HCT116 (cell line): ENCODE measurements at places on chromosomes 7 and 10. TPM values are rescaled to one million over a fixed set of nuclear protein-coding genes. Genes with fewer than 3 reads are reported as not detected.

GRCh38 chr7:92648067-92648466 is 57.9 kb upstream of the FAM133B start:
- H3K27me3 ChIP-seq: no peaks in the 10 kb centered on the region
- H3K27ac ChIP-seq: no peak overlapping the region
- peaks cover 9% of the 10 kb centered on the region; the same call in 1 of the 2 replicates for H3K4me1 ChIP-seq
- H3K4me3 ChIP-seq: no peak overlapping the region

GRCh38 chr10:44043646-44044375 is 341.1 kb downstream of the CXCL12 start:
- H3K27ac ChIP-seq: no peak overlapping the region
- H3K4me3 ChIP-seq: no peak overlapping the region
- no peaks in the 10 kb centered on the region for H3K4me1 ChIP-seq
- H3K27me3 ChIP-seq: peaks cover 41% of the 10 kb centered on the region

DNA sequence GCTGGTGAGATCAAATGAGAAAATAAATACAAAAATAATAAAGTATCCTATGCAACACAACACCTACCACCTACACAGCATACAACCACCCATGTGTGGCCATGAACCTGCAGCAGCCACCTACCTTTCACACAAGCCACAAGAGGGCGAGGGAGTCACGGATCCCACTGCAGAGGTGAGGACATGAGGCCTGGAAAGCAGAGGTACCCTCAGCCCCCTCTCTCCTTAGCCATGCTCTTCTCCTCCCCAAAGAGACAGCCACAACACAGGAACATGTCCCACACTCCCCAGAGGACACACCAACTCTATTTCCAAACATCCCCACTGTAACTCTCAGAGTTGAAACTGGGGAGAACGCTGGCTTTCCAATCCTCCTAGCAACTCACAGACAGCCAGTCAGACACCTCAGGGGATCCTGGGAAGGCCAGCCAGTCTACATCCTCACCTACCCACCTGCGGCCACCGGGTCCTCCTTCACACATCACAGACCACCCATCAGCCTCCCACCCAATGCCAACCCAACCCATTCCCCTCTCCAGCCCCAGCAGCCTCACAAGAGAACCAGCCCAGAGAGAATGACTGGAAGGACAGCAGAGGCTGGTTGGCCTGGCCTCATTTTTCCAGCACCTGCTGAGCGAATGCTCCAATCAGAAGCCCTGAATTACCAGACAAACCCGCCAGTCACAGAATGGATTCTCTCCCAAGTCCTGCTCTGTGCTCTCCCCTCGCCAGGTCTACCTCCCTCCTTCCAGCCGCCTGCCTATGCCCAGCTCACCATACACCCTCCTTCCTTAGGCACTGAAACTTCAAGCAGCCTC is 18.4 kb downstream of the DLG5 start:
- H3K4me1 ChIP-seq: peaks cover 21% of the 10 kb centered on the region
- no peak for DNase-seq
- H3K36me3 ChIP-seq: no peaks in the 10 kb centered on the region
- H3K27me3 ChIP-seq: no peaks in the 10 kb centered on the region

- DNase-seq: no peak
- H3K36me3 ChIP-seq: no peaks in the 10 kb centered on the region
- no peak overlapping the region for H3K4me3 ChIP-seq
- H3K27ac ChIP-seq: no peak overlapping the region
- H3K27me3 ChIP-seq: peaks cover 5% of the 10 kb centered on the region; the same call in 1 of the 2 replicates
Observed at GRCh38 chr10:98901441-98902110, 334.1 kb downstream of the HPSE2 start.

DNA sequence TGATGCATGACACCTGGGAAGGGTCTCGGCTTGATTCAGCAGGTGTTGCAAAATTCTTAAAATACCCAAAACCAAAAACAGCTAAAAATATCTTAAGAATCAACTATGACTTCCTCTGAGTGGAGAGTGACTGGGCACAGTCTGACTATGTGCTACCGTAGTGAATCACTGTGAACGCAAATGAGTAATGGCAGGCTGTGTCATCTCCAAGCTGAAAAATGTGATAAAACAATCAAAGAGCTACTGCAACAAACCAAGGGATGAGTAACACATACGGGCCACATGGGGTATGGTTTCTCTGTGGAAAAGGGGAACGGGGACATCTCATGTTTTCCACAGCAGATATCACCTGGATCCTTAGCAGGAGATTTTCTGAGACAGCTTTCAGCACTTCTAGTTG is 127.5 kb downstream of the ABCA13 start:
- no peak for DNase-seq
- H3K4me1 ChIP-seq: no peaks in the 10 kb centered on the region
- H3K4me3 ChIP-seq: no peak overlapping the region
- H3K27me3 ChIP-seq: no peaks in the 10 kb centered on the region
- H3K27ac ChIP-seq: no peak overlapping the region

GRCh38 chr10:100468978-100469377 is 6.2 kb downstream of the WNT8B start:
- no peak overlapping the region for H3K27ac ChIP-seq
- H3K27me3 ChIP-seq: no peaks in the 10 kb centered on the region
- DNase-seq: no peak
- no peak overlapping the region for H3K4me3 ChIP-seq
- H3K4me1 ChIP-seq: no peaks in the 10 kb centered on the region

- no peak overlapping the region for H3K27ac ChIP-seq
- H3K36me3 ChIP-seq: peaks cover 41% of the 10 kb centered on the region
- peaks cover 10% of the 10 kb centered on the region; the same call in 1 of the 2 replicates for H3K4me1 ChIP-seq
Observed at GRCh38 chr7:73517241-73517995, 4.7 kb downstream of the BAZ1B start.

GRCh38 chr10:69242852-69243212 is 22.7 kb downstream of the HKDC1 start:
- no peak for DNase-seq
- no peak overlapping the region for H3K4me3 ChIP-seq
- no peaks in the 10 kb centered on the region for H3K4me1 ChIP-seq
- H3K27ac ChIP-seq: no peak overlapping the region

GRCh38 chr10:7817984-7818294 is 366 bp upstream of the TAF3 start:
- peak overlapping the region; percentile 96 for H3K4me3 ChIP-seq
- peaks cover 9% of the 10 kb centered on the region for H3K4me1 ChIP-seq
- H3K27ac ChIP-seq: peak overlapping the region; percentile 35; the same call in 1 of the 2 replicates
- H3K36me3 ChIP-seq: no peaks in the 10 kb centered on the region
- no peaks in the 10 kb centered on the region for H3K27me3 ChIP-seq
- no peak for DNase-seq

DNA sequence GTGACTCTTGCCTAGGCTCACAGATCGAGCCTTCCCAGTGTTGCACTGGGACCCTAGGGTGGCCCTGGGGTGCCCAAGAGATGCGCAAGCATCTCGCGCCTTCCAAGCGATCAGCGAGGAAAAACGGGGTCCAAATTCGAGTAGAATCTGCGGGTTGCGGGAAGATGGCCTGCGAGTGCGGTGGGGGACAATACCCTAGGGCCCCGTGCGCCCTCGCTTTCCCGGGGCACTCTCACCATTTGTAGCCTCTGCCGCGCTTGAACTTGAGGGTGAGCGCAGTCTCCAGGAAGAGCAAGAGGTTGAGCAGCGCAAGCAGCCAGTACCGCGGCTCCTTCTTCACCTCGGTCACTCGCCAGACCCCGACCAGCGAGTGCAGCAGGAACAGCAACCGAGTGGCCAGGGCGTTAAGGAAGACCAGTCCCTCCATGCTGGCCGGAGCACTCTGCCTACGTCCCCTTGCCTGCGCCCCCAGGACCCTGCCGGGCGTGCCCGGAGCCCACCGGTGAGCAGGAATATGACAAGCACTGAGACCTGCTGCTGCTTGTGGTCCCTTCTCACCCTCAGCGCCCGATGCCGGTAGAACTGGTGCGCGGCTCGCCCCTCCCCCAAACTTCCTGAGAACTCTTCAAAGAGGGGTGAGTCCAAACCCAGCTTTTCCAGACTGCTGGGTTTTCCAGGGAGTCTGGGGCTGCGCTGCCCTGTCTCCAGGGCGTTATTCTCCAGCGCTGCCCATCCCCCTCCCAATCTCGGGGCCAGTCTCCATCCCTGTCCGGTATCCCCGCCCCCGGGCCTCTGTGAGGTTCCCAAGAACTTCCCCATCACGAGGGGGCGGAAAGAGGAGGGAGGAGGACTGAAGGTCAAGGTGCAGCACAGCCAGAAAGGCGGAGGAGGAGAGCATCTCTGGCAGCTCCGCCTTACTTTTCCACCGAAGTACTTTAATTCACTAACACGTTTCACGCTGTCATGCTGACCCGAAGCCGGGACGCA is at the start of gene TMEM26:
TMEM26 (minus strand) TSS at position 727 of the 987 bp plus-strand sequence; CDS start at position 427, 300 bp downstream.
- no peaks in the 10 kb centered on the region for H3K36me3 ChIP-seq
- H3K27me3 ChIP-seq: no peaks in the 10 kb centered on the region
- H3K4me1 ChIP-seq: no peaks in the 10 kb centered on the region
- no peak within 1 kb of the TSS for H3K4me3 ChIP-seq

DNA sequence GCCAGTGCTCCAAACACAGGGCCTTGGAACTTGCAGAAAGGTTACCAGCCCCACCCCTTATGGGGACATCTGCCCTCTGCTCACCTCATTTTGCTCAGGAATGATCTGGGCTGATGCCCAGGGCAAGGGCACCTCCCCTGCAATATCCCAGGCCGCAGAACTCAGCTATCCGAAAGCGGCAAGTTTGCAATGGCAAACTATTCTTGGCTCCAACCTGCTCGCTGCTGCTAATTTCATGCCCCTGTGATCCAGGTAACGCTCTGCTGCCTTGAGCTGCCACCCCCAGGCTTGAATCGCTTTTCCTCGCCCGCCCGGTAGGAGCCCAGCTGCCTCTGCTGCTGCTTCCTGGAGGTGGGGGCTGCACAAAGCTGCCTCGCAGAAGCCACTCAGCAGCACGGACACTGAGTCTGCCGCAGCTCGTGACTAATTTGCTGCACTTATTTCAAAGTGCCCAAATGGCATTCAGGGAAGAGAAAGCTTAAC is 18.2 kb downstream of the SLC29A3 start:
- no peak overlapping the region for H3K4me3 ChIP-seq
- H3K36me3 ChIP-seq: no peaks in the 10 kb centered on the region
- peaks cover 26% of the 10 kb centered on the region for H3K4me1 ChIP-seq
- DNase-seq: no peak

- H3K36me3 ChIP-seq: no peaks in the 10 kb centered on the region
- H3K4me3 ChIP-seq: no peak overlapping the region
- no peak overlapping the region for H3K27ac ChIP-seq
Observed at GRCh38 chr10:86292462-86293395, 73.9 kb downstream of the GRID1 start.

- no peaks in the 10 kb centered on the region for H3K36me3 ChIP-seq
- no peak for DNase-seq
- no peak overlapping the region for H3K4me3 ChIP-seq
- H3K27me3 ChIP-seq: peaks cover 35% of the 10 kb centered on the region
- H3K4me1 ChIP-seq: no peaks in the 10 kb centered on the region
- no peak overlapping the region for H3K27ac ChIP-seq
Observed at GRCh38 chr10:13969118-13969791, 361.5 kb downstream of the FRMD4A start.

DNA sequence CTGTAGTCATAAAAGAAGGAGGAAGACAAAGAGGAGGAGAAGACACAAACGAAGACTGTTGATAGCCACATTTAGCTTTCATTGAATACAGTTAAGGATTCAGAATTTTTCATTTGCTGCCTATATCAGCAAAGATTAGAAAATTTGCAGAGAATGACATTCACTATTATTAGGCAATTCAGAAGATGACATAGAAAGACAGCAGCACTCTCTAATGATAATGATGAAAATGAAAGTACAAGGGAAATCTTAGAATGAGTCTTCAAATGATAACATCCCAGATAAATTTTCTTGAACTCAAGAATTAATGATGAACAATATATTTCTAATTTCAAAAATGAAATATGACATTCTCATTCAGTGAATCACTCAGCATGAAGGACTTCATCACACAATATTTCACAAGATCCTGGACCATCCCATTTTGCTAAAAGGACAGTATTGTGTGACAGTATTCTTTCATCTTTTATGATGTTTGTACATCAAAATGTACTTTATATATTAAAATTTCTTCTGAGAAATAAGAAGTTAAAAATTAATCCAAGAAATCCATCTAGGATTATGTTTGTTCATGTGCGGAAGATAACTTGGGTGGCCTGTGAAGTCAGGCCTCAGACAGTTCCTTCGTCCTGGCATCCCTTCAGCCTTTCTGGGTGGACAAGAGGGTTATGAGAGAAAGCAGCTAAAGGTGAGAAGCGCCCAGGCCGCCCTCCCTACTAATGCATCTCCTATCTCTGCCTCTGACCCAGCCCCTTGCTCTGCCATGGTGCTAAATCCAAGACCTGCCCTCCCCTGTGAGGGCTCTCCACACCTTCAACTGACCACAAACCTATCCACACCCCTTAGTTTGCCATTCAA is 47.4 kb upstream of the CAMK2B start:
- H3K4me1 ChIP-seq: no peaks in the 10 kb centered on the region
- no peak for DNase-seq
- H3K36me3 ChIP-seq: no peaks in the 10 kb centered on the region
- no peak overlapping the region for H3K4me3 ChIP-seq
- H3K27ac ChIP-seq: no peak overlapping the region

DNA sequence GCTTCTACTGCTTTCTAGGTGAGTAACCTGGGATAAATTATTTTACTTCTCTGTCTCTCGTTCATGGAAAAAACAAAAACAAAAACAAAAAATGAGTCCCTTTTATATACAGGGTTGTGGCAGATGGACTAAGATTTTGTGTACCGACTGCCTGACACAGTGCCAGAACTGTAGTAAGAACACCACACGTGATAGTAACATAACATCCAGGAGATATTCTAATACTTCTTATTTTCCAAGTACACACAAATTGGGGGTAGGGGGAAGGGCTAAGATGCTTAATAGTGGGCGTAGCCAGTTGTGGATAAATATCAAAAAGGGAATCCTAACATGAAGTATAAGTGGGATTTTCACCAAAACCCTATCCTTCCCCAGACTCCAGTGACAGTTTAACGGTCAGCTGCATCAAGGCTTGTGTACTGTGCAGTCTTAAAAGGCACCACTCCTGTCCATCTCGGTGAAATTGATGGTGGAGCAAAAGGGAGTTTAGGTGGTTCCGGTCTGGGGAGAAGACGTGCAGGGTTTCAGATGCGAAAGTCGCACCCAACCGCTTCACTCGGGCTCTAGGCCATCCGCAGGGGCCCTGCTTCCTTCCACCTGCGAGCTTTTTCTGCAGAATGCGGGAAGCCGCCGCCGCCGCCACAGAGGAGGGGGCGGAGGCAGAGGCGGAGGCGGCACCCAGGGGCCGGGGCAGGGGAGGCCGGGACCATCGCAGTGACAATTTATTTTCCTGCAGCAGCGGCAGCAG is at the start of gene STAMBPL1:
STAMBPL1 (plus strand) TSS at position 712 of the 748 bp plus-strand sequence. CDS start 21,464 bp downstream, outside the sequence.
- peak within 1 kb of the TSS; percentile 64 for H3K4me3 ChIP-seq
- H3K27me3 ChIP-seq: no peaks in the 10 kb centered on the region
- H3K36me3 ChIP-seq: no peaks in the 10 kb centered on the region
- H3K4me1 ChIP-seq: peaks cover 46% of the 10 kb centered on the region
- DNase-seq: no peak
- peak within 1 kb of the TSS; percentile 93 for H3K27ac ChIP-seq

- H3K27ac ChIP-seq: no peak overlapping the region
- no peaks in the 10 kb centered on the region for H3K4me1 ChIP-seq
- DNase-seq: no peak
Observed at GRCh38 chr7:93838966-93839365, 51.6 kb downstream of the TFPI2 start.

- no peak for DNase-seq
- no peak overlapping the region for H3K27ac ChIP-seq
- no peaks in the 10 kb centered on the region for H3K27me3 ChIP-seq
- no peak overlapping the region for H3K4me3 ChIP-seq
Observed at GRCh38 chr7:145398758-145399157, 562.9 kb upstream of the TPK1 start.

The SBDS gene
- total RNA-seq: 50.1 TPM

The C10orf90 gene
- total RNA-seq: not detected

The PPP1R3A gene
- total RNA-seq: not detected

The CCDC172 gene
- total RNA-seq: not detected

The DENND2A gene
- 0.12 TPM for total RNA-seq

The CLEC5A gene
- 0.32 TPM for total RNA-seq

The DOCK1 gene
- 46.5 TPM for total RNA-seq

The PKD1L1 gene
- 0.17 TPM for total RNA-seq

The FOXP2 gene
- total RNA-seq: 2.5 TPM

The CPN1 gene
- total RNA-seq: 0.12 TPM
